ENCODE measurements at places on chromosomes 2 and 18.

DNA sequence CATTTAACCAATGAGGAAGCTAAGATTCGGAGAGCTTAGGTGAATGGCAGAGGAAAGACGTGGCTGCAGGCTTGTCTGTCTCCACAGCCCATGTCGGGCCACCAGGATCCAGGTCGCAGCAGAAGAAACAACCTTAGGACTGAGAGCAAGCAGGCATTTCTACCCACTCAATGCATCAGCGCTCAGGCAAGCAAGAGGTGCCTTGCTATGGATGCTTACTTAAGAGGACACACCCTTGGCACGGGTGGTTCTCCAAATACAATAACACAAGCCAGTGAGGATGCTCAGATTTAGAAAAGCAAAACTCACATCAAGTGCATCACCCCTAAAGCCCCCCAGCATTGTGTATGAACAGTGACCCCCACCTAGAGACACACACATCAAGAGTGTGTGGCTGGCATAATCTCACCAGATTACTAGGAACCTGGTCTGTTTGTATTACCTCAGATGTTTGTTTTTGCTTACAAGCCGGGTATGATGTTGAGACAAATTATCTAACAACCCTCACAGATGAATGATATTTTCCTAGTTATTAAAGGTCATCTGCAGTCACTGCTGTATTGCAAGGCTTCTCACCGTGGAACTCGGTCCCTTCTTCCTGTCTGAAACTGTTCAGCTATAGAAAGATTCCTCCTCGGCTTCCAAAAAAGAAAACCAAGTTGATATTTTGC, 34.2 kb upstream of the NPAS2 start:
- no peak for DNase-seq

GRCh38 chr2:238091436-238092060, 8.6 kb upstream of the ESPNL start:
- no peak for DNase-seq

- no peak for DNase-seq
These were observed 3.8 kb downstream of the PPP1CB start for GRCh38 chr2:28755421-28755820.

- no peak for DNase-seq
These were observed 42.1 kb downstream of the NHEJ1 start for GRCh38 chr2:219118504-219118903.

GRCh38 chr2:224969633-224970260, 72.5 kb downstream of the DOCK10 start:
- no peak for DNase-seq

GRCh38 chr2:43737097-43737854, 36.6 kb upstream of the DYNC2LI1 start:
- no peak for DNase-seq

DNA sequence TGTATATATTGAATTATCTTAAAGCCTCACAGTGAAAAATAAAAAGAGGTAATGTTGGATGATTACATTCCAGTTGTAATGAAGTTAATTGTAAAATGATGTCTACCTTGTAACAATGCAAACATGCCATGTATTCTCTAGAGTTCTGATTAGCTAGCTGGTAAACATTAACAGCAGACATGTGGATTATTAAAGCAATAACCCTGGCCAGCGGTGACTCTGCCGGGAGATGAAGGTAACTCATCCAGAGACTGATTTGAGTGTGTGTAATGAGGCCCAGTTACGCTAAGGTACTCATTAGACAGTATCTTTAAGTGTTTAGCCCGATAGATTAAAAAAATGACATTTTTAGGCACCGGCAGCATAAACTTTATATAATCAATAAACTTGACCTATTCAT, 79.6 kb upstream of the REV1 start:
- no peak for DNase-seq

GRCh38 chr2:28633746-28634145, 117.9 kb upstream of the PPP1CB start:
- no peak for DNase-seq

- DNase-seq: no peak
These were observed 198.7 kb downstream of the MCFD2 start for GRCh38 chr2:46716927-46717326.
